Stimulated activated CD4-positive, alpha-beta T cell treated with anti-CD3 and anti-CD28 coated beads, Interleukin-4, amount 100 ng/mL, for 24 hours (primary cell): ENCODE measurements at places on chromosomes 4 and X.

DNA sequence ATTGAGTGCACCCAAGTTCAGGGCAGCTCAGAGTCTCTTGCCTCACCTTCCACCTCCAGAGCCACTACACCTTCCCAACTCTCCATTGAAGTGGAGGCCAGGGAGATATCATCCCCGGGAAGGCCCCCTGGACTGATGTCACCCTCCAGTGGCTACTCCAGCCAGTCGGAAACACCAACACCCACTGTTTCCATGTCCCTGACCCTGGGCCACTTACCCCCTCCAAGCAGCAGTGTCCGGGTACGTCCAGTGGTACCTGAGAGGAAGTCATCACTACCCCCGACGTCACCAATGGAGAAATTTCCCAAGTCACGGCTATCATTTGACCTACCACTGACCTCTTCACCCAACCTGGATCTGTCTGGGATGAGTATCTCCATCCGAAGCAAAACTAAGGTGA lies 7.8 kb upstream of the RTL5 start:
- no peak for DNase-seq

- DNase-seq = no peak
Observed at GRCh38 chr4:7224878-7225533, 32.7 kb downstream of the SORCS2 start.

DNA sequence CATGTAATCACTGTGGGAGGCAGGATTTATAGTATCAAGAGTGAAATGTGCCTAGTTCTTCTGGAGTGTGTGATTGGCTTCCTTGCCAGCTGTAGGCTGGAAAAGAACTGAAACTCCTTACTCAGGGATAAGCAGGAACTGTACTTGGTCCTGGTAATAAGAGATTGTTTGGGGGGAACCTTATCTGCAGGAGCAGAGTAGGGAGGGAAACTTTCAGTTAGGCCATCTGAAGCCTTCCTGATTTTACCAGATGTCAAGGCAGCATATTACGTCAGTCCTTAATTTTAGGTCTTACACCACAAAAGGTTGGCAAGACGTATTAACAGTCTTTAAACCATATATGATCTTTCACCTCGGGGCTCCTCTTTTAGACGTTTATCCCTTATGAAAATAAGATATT lies 231.5 kb upstream of the FMR1 start:
- no peak for DNase-seq

DNA sequence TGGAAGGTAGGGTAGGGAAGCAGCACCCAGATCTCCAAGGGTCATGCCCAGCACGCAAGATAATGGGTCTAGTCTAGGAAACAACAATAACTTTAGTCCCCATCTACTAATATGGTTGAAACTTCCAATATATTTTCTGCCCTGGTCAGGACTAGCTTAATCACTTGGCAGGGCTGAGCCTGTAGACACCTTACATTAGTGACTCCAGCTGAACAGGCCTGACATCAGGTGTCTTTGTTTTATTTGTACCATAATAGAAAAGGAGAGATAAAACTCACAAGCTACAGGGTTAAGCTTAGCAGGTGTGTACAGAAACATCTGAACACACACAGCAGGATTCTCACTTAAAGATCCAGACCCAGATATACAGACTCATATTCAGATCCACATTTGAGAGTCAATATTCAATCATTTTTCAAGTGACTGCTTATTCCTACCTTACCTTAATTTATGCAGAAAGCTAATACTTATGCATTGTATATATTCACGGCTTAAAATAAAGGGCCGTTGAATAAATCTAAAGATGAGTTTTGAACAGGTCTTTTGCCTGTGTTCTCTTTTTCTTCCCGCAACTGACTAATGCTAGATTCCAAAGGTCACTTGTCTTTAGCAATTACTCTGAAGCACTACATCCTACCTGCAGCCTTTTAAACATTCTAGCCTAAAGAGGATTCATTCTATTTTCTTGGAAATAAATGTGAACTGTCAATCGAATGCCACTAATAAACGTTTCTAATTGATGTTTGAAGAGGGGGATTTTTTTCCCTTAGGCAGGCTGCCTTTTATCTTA lies 745.3 kb downstream of the RPA4 start:
- no peak for DNase-seq

DNA sequence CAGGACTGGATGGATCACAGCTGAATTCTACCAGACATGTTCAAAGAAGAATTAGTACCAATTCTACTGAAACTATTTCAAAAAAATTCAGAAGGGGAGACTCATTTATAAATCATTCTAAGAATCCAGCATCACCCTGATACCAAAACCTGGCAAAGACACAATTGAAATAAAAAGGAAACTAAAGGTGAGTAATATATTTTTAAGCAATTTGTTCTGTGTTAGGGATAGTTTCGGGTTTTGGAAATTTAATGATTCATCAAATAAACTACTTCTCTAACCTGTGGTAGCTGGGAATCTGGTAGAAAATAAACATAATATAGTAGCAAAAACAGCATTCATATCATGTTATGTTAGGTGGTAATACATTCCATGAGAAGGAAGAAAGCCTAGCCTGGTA lies 662.2 kb upstream of the BOD1L1 start:
- no peak for DNase-seq

DNA sequence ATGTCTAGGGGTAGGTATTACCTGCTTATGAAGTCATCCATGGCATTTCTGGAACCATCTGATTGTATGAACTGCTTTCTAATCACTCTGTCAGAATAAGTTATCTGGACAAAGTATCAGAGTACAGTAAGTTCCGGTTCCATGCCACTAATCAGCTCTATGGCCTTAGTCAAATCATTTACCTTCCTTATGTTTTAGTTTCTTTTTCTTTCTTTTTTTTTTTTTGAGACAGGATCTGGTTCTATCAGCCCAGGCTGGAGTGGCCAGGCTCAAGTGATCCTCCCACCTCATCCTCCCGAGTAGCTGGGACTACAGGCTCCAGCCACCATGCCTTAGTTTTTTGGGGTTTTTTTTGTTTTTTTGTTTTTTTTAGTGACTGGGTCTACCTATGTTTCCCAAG lies 11.5 kb downstream of the XIAP start:
- DNase-seq = no peak

- DNase-seq = no peak
Observed at GRCh38 chrX:125713633-125714032, 394.0 kb downstream of the TEX13C start.

GRCh38 chrX:70664726-70665125 lies 220.1 kb downstream of the DLG3 start:
- DNase-seq = peak; percentile 5

GRCh38 chr4:40737879-40738278 lies 11.9 kb upstream of the NSUN7 start:
- no peak for DNase-seq

DNA sequence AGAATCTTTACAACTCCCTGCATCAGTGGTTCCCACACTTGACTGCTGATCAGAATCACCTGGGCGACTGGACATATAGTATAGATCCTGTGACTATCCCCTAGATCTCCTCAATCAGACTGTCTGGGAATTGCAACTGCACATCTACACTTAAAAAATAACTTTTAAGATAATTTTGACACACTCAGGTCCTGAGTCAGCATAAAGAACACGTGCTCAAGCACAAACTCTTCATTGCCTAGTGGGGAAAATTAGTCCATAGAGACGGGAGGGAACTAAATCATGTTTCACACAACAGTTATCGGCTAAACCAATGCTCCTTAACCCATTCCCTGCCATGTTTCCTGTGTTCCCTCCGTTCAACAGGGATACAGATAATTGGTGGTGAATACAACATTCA lies 243.5 kb upstream of the FGF13 start:
- no peak for DNase-seq
